CD8-positive, alpha-beta T cell (primary cell): ENCODE measurements at places on chromosomes 11 and 22.

GRCh38 chr11:5252192-5252918 lies 2.2 kb downstream of the HBG2 start:
- DNase-seq: no peak

DNA sequence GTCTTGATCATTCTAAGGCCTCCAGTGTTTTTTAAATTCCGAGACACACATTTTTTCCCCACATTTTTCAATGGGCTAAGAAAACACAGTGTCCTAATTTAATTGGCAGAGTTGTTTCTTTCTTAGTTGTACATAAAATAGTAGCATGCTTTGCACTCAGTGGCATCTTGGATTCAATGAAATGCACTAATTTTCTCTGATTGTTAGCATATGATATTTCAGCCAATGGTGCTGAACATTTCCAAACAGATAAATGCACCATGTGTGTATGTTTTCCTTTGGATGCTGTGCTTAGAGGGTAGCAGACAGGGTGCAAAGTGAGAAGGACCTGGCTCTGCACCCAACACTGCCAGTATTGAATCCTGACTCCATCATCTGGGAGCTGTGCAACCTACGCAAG lies 103.5 kb downstream of the LDLRAD3 start:
- no peak for DNase-seq

- no peak for DNase-seq
These were observed 166.4 kb downstream of the KIRREL3 start for GRCh38 chr11:126834149-126834548.

DNA sequence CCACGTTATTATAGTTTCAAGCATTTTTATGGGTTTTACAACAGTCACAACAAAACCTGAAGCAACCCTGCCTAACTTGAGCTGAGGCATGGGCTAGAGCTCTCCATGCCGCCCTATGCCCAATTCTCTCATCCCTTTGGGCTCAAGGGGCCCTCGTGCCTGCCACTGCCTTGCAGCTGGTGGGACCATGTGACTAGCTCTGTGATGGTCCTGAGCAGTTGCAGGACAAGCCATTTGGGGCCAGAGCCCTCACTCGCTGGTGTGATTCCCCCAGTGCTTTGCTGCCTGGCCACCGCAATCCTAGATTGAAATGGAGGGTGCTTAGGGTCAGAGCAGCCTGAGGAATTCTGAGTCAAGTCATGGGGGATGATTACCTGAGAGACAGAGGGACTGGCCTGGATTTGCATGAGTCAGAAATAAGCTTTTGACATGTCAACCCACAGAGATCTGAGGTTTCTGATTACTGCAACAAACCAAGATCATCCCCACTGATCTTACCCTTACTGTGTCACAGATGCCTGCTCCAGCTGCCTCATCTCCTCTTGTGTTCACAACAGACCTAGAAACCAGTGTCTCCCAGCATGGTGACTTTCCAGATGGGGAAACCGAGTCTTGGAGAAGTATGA lies 323.7 kb downstream of the BRD1 start:
- no peak for DNase-seq

- DNase-seq: no peak
These were observed 56.7 kb downstream of the AMBRA1 start for GRCh38 chr11:46537121-46537520.
